HS-27A (cell line): ENCODE measurements at places on chromosomes 6 and 20.

GRCh38 chr20:49852522-49853080, 40.0 kb downstream of the SLC9A8 start:
- DNase-seq: no peak

- no peak for DNase-seq
Measured at GRCh38 chr20:58692579-58693225, at the start of gene NPEPL1. NPEPL1 (plus strand) TSS chr20:58692800; CDS start chr20:58692901, 101 bp downstream.

GRCh38 chr6:89859744-89860143, 30.1 kb downstream of the CASP8AP2 start:
- no peak for DNase-seq

GRCh38 chr6:155171109-155171746, 92.6 kb upstream of the CLDN20 start:
- peak; percentile 93 for DNase-seq

DNA sequence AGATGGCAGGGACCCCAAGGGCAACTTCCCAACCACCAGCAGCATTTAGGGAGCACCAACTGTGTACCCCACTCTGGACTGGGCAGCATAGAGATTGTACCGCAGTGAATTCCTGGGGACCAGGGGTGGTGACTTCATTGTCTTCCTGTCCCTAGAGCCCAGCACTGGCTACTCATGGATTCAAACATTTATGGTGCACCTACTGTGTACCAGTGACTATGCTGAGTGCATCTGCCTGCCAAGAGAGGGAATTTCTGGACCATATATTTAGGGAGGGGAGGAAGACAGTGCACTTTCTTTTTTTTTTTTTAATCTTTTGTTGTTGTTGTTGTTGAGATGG, 55.3 kb downstream of the UBE2V1 start:
- no peak for DNase-seq

DNA sequence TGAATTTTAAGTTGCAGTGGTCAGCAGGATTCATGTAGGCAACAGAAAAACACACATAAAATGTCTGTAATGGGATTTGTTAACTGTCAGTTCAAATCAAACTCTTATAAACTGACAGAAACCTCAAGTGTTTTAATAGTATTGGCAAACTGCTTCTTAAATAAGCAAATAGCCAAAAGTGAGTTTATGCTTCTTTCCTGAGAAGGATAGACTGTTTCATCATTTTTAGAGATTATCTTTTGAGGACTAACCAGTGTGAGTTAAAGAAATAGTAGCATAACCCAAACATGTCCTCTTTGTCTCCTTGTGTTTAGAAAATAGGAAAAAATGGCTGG, 68.0 kb downstream of the AIG1 start:
- DNase-seq: no peak

DNA sequence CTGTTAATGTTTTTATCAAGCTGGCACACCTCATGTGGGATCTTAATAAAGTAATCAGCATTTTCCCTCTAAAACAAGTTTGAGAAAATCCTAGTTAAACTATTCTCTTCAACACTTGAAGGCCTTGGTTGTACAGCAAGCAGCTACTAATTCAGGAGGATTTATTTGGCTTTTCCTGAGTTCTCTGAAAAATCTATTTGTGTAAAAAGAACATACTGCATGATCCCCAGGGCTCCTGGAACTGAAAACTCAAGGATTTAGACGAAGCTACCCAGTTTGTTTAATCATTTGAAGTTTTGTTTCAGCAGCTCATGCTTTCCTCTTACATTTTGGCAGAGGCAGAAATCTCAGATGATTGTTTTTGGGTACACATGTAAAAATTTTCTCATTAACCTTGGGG, 309.6 kb upstream of the FLRT3 start:
- no peak for DNase-seq

DNA sequence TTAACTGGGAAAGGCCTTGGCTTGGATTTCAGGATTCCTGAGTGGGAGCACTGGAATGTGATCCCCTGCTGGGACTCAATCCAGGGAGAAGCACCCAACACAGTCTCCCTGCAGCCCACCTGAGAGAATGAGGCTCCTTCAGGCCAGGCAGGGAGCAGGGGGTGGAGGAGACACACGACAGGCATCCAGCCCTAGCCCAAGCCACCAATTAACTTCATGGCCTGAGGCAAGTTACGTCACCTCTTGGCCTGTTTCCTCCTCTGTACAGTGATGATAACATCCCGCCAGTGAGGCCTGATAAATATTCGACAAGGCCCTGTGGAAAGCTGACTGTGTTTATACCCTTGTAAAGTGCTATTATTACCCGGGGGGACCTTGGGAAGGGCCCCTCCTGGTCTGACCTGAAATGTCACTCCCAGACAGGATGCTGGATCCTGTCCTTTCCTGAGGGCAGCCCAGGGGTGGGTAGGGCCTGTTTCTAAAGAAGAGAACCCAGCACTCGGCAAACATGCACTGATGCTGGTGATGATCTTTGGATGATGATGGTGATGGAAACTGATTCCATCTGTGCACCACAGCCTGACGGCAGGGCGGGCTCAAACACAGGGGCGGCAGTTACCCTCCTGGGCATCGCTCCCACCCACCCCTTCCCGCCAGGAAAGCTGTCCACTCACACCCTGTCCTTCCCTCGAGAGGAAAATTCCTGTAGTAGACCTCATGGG, 12.4 kb downstream of the FRS3 start:
- DNase-seq: no peak

GRCh38 chr6:37005827-37006567, 542 bp downstream of the FGD2 start:
- no peak for DNase-seq

DNA sequence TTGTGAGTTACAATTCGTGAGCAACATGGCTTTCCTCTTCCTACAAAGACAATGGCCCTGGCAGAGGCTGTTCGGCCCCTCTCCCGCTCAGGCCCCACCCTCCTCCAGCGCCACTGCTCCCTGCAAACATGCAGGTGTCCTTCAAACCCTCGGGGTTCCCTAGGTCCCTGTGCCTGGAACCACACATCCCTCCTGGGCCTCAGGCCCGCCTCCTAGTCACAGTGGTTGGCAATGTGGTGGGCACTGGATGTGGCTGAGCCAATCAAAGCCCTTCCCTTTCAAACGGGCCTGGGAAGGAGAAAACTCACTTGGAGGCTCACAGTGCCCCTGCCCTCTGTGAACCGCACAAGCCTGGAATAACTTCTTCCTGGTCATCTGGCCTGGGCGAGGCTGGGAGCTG, 147.2 kb downstream of the TFAP2C start:
- no peak for DNase-seq

- DNase-seq: no peak
Measured at GRCh38 chr6:21241231-21242130, 352.1 kb upstream of the SOX4 start.
